ENCODE measurements at places on chromosomes 12 and 14.

- no peak for DNase-seq
These were observed 78.5 kb downstream of the DICER1 start for GRCh38 chr14:95078867-95079266.

- DNase-seq, result no peak
These were observed 103.8 kb upstream of the ETV6 start for GRCh38 chr12:11545484-11546330.

- DNase-seq, result peak; percentile 14
These were observed 131.0 kb upstream of the SRRM4 start for GRCh38 chr12:118850244-118850825.

DNA sequence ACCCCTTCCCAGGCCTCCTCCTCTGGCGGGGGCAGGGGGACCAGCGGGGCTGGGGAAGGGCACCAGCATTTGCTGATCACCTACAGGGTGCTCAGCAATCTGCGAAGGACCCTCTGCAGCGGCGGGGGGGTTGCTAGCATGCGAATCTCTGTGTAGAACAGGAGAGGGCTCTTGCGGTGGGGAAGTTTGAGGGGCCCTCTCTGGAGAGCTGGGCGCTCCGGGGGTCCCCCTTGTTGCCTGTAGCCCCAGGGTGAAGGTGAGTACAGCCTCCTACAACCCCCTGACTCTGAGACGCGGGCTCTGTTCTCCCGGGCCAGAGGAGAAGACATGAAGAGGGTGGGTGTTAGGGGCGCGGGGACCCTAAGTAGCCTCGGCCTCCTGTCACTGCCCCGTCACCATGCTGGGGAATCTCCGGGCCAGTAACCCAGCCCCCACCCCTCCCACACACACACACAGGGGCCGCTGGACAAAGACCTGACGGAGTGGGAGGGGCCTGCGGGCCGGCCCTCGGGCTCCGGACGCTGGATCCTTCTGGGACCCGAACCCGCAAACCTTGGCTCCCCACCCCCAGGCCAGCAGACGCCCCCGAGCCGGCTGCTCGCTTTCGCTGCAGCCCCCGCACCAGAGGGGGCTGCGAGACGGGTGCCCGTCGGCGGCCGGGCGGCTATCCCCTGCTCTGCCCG lies 734 bp downstream of the FIGNL2 start:
- no peak for DNase-seq

GRCh38 chr14:82759656-82760055 lies 1226.0 kb upstream of the SEL1L start:
- no peak for DNase-seq

DNA sequence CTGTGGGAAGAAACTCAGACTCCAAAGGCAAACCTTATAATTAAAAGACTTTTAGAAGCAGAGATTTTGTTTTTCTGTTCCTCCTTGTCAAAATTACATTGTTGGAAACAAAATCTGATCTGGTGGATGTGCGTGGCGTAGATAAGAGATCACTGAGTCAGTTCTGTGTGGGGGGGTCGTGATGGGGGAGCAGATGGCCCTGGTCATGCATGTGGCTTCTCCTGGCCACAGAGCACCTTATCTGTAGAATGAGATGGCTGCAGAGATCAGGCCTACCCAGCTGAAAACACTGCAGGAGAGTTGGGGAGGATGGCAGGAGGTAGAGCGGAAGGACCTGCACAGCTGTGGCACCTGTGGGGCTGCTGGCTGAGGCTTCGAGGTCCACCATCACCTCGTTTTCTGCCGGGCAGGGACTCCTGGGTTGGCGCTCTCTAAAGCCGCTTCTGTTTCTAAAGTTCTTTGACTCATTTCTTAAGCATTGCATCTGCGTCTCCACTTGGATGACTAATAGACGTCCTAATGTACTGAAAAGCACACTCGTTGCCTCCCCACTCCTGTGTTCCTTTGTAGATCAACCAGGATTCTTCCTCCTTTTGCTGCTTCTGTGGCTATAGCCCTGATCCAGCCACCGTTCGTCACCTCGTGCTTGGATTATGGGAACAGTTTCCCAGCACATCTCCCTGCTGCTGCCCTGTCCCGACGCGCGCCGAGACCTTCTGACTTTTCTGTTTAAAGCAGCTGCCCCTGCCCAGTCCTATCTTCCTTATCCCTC lies 93.4 kb downstream of the TSPAN9 start:
- DNase-seq, result no peak

GRCh38 chr12:89760783-89761182 lies 52.1 kb upstream of the ATP2B1 start:
- DNase-seq, result no peak

GRCh38 chr12:41223600-41223999 lies 35.5 kb downstream of the PDZRN4 start:
- no peak for DNase-seq

GRCh38 chr14:59377991-59378601 lies 87.1 kb downstream of the GPR135 start:
- no peak for DNase-seq

DNA sequence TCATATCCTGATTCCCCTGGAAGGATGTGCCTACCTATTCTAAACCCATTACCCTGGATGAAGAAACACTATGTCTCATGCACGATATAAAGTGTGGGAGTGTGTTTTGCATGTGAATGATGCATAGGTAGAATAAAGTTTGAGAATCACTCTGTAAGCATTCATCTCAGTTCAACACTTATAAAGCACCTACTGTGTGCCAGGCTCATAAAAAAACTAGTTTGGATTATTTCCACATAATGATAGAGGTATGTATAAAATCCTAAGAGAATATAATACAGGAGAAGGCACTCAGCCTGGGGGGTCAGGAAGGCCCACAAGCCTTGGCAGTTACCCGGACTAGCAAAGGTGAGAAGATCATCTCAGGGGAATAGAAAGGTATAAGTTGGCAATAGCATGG lies 41.1 kb upstream of the BCL2L14 start:
- no peak for DNase-seq

DNA sequence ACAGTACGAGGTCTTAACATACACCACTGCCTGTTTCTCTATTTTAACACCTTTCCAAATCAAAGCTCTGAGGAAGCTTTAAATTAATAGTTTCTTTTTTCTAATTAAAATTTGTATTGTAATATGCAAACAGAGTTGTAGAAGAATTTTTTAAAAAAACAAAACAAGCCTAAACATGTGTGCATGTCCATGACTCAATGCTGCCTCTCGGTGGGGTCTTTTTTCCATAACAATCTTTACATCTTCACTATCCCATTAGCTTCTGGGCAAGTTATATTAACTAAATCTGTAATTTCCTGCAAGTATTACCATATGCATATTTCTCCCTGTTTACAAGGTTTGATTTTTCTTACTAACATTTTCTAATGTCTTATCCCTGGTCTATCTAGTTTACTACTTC lies 143.9 kb upstream of the NAV3 start:
- DNase-seq, result no peak

DNA sequence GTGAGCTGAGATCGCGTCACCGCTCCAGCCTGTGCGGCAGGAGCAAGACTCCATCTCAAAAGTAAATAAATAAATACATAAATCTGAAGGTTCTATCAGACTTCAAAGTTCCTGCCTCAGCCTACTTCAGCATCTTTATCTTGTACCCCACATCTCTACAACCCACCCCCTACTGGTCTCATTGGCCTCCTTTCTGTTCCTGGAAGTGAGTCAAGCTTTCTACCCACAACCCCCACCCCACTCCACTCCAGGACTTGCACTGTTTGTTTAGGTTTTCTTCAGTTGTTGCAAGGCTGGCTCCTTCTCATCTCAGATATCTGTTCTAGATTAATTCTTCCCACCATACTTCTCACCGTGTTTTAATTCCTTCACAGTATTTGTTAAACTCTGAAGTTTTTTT lies 714 bp upstream of the PSMC6 start:
- peak; percentile 31 for DNase-seq

DNA sequence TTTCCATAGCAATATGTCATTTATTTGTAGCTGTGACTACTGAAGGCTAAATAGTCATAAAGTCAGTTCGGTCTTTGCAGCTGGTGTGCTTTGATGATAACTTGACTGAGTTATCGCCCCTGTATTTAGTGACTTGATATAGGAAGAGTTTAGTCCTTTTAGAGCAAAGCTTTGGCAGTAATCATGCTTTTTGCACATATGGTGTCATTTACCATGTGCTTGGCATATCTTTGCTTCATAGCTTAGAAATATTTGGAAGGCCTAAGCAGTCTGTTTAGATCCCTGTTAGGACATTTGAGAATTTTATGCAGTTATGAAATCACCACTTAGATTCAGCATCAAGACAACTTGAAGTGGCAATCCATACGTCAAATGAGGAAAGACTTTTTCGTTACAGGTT lies 31.6 kb downstream of the POLR3B start:
- DNase-seq, result no peak

DNA sequence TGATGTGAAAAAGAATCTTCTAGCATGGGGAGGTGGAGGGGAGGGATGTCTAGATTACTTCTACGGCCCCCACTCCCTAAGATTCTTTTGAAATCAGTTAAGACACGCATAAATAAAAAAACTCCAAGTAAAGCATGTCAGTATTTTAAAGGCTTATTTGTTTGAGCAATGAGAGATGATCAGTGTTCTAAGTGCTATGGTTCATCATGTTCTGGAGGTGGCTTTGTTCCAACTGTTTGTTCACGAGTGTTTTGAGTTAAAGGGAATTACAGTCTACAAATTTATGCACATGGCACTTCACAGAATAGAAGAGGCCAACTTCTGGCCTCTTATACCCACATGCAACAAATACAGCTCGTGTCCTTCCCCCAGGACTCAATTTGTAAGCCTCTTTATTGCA lies 394.9 kb downstream of the RAD51B start:
- DNase-seq, result no peak

DNA sequence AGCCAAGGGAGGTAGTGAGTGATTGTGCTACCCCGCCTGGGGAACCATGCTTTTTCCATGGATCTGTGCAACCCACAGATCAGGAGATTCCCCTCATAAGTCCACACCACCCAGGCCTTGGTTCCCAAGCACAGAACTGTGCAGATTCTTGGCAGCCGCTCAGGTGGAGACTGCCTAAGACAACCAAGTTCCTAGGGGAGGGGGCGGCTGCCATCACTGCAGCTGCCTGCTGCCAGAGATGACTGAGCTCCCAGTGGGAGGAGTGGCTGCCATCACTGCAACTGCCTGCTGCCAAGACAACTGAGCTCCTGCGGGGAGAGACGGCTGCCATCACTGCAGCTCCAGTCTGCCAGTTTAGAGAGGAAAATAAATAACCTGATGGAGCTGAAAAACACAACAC lies 138.3 kb upstream of the GARIN2 start:
- no peak for DNase-seq

DNA sequence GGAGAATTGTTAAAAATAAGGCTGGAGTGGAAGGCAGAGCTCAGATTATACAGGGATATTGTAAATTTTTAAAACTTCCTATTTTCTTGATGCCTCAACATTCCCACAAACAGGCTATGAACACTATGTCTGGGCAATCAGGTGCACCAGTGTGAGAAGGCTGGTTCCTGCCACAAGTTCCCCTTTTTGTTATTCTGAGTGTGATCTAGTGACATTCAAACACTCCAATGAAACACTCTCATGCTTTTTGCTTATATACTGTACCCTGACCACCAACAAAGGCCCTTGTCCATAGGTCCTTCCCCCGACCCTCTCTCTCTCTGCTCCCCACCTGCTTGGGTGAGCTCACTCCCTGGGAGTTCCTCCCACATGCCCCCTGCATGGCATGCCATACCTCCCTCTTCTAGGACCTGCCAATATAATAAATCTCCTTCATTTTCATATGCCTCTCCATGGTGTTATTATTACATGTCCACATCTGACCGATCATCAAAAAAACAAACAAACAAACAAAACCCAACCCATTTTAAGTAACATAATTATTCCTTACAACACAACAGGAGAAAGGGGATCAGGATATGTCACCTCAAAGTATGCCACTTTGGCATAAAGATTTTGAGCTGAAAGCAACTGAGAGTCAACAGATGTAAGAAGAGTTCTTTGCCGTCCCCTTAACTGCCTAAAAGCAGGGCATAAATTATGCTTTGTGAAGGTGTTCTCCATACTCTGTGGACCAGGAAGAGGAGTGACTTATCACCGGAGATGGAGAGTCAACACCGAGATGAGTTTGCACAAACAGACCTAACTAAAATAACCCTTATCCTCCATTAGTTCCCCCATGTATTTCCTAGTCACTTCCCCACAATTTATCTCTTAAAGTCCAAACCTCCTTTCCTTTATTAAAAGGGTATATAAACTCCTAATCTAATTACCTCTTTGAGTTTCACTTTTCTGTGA lies 42.5 kb upstream of the CATSPERB start:
- DNase-seq, result no peak

GRCh38 chr14:92511453-92512238 lies 1.9 kb upstream of the RIN3 start:
- DNase-seq, result no peak

DNA sequence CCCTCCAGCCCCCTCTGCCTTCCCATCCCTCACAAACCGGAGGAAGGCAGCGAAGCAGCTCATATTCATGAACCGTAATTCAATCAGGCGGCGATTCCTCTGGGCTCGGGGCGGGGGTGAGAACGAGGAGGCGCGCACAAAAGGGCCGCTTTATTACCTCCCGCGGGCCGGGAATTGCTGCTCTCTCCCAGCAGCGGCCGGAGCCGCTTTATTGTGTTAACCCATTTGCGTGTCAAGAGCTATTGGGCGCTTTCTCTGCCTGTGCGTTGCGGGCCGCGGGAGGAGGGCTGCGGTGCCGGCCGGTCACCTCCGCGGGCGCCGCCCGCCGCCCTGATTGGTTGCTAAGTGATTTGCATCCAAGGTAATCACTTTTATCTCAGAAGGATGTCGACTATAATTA lies 4.8 kb downstream of the FAM222A start:
- no peak for DNase-seq

DNA sequence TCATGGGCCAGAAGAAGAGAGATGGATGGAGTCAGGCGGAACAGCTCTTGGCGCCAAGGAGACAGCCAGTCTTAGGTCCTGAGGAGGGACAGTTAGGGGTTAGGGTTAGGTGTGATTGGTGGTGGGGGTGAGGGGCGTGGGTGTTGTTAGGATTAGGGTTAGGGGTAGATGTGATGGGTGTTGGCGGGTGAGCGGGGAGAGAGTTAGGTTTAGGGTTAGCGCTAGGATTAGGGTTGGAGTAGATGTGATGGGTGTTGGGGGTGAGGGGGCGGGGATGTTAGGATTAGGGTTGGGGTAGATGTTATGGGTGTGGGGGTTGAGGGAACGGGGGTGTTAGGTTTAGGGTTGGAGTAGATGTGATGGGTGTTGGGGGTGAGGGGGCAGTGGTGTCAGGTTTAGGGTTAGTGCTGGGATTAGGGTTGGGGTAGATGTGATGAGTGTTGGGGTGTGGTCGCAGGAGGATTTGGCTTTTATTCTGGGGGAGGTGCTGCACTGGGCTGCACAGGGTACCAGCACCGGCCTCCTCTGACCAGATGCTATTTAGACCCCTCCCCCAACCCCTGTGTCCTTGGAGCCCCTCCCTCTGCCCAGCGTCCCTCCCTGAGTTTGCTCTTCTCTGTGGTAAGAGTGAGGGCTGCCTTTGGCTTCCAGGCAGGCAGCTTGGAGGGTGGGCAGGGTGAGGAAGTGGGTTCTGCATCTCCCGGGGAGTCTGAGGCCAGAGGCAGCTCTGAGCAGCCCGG lies 35.6 kb upstream of the FBRSL1 start:
- no peak for DNase-seq
